ENCODE measurements at places on chromosomes 6 and 20. TPM values are rescaled to one million over a fixed set of nuclear protein-coding genes. Genes with fewer than 3 reads are reported as not detected.

DNA sequence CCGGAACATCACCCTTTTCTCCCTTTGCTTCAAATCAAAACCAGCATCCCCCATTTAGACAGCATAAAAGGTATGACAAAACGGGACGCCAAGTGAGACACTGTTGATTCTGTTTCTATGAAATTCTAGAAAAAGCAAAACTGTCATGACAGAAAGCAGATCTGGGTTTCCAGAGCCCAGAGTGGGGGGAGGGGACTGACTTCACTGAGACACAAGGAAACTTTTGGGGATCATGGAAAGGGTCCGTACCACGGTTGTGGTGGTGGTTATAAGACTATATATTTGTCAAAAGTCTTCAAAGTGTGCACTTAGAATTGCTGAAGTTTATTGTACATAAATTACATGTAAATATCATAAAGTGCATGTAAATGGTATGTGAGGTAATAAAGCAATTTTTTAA lies 82.6 kb downstream of the SLC22A3 start:
- no peak for DNase-seq

- no peak for DNase-seq
These were observed 500.1 kb upstream of the ID4 start for GRCh38 chr6:19337101-19337500.

GRCh38 chr6:138328210-138328609 lies 49.5 kb upstream of the SMIM28 start:
- DNase-seq: no peak

DNA sequence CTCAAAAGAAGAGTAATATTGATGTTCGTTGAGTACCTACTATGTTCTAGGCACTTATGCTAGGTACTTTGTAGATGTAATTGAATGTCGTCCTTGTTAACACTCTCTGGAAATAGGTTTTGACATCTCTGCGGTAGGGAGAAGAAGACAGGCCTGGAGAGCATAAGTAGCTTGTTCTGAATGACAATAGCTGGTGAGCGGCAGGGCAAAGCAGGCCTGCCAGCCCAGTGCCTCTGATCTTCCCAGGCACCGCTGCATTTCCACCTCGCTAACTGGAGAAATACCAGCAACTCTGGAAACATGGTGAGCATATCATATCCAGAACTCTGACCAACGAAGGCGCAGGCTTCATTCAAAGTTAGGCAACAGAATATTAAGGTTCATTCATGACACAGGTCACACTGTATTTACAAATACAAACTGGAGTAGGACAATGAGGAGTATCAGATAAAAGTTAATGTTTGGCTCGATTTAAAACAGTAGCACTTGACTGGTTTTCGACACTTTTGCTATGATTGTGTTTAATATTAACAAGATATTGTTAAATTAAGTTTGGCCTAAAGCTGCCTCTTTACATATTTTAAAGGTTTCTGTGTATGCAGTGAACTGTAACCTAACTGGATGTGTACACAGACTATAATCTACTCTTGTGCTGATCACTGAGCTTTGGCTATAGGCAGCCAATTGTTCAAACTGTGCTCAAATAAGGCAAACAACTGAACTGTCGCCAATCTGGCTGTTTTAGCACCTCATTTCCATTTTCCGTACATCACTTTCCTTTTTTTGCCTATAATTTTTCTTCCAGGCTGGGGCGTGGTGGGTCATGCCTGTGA lies 54.1 kb downstream of the PPP1R3G start:
- DNase-seq: no peak

DNA sequence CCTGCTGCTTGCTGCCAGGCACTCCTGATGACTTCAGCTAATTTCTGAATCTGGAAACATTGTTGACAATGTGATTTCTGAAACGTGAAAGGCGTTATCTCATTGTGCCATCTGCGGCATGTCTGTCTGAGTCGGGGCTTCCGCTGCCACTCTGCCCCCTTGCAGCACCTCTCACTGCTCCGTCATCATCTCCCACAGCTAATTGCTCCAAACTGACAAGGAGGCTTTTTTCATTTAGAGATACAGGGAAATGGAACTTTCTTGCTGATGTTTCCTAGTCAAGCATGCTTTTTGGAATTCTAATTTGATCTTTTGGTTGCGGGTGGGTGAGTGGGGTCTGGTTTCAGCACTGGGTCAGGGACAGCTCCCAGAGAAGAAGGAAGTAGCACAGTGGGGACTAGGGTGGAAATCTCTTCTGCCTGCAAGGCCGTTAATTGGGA lies 233.5 kb downstream of the DHX35 start:
- no peak for DNase-seq

The HCRTR2 gene
- not detected for total RNA-seq

The SLC17A1 gene
- not detected for total RNA-seq

The TJAP1 gene
- total RNA-seq: 47.6 TPM

The TFAP2C gene
- total RNA-seq: not detected

Measured in activated naive CD8-positive, alpha-beta T cell treated with anti-CD3 and anti-CD28 coated beads, Interleukin-2, amount 10 ng/mL, durations not matched to agents 7 days and 5 days (primary cell).